ENCODE measurements at places on chromosomes 16 and 17.

GRCh38 chr17:58875261-58875660 lies 119.6 kb downstream of the PPM1E start:
- DNase-seq, result no peak

GRCh38 chr16:58393138-58393504 lies 850 bp downstream of the GINS3 start:
- no peak for DNase-seq

- no peak for DNase-seq
These were observed 41.7 kb upstream of the NF1 start for GRCh38 chr17:31053071-31053470.

- DNase-seq, result no peak
These were observed 363.1 kb upstream of the RBFOX1 start for GRCh38 chr16:6969594-6969993.

DNA sequence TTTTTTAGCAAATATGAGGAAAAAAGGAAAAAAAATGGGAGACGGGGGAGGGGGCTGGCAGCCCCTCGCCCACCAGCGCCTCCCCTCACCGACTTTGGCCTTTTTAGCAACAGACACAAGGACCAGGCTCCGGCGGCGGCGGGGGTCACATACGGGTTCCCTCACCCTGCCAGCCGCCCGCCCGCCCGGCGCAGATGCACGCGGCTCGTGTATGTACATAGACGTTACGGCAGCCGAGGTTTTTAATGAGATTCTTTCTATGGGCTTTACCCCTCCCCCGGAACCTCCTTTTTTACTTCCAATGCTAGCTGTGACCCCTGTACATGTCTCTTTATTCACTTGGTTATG lies 1.2 kb upstream of the TMEM88 start:
- no peak for DNase-seq

DNA sequence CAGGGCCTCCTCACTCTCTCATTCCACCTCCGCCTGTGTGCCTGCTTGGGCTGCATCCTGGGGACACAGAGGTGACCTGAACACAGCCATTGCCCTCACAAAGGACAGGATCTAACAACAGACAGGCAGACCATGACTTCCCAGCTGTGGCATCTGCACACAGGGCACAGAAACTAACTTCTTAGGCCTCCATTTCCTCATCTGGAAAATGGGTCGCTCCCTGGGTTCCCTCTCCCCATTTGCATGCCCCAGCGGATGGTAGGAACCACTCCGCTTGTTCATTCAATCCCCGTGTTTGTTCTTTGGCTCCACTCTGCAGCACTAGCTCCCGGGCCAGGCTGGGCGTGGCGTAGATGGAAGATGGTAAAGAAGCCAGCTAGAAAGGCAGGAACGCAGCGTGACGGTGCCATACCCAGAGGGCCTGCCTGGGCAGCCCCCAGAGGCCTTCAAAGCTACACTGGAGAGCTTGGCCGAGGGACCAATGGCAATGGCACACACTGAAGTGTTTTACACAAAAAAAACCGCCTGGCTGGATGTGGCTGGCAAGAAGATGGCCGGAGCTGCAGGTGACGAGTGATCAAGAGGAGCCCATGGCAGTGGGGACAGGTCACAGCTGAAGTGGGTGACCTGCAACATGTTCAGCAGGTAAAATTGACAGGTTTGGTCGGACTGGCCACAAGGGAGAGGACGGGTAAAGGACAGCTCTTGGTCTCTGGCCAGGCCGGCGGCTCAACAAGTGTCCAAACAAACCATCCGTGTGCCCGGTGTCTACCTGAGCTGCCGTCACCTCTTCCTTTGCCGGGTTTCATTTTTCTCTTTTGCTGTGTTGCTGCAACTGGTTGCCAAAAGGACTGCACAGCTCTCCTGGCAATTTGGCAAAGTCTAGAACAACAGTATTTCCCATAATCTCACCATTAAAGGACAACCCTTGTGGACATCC lies 66.9 kb downstream of the SOCS1 start:
- DNase-seq, result no peak

GRCh38 chr17:27370776-27371175 lies 76.9 kb downstream of the WSB1 start:
- no peak for DNase-seq

- DNase-seq, result no peak
These were observed 10.6 kb upstream of the CPHXL2 start for GRCh38 chr16:75687361-75687760.

- DNase-seq, result no peak
These were observed 153.8 kb downstream of the SOX9 start for GRCh38 chr17:72274614-72275013.

- no peak for DNase-seq
These were observed 27.2 kb downstream of the PLCD3 start for GRCh38 chr17:45104907-45105624.

- DNase-seq, result no peak
These were observed 46.3 kb downstream of the COG7 start for GRCh38 chr16:23406546-23407240.

- no peak for DNase-seq
These were observed 26.1 kb downstream of the FAM222B start for GRCh38 chr17:28816540-28816939.

DNA sequence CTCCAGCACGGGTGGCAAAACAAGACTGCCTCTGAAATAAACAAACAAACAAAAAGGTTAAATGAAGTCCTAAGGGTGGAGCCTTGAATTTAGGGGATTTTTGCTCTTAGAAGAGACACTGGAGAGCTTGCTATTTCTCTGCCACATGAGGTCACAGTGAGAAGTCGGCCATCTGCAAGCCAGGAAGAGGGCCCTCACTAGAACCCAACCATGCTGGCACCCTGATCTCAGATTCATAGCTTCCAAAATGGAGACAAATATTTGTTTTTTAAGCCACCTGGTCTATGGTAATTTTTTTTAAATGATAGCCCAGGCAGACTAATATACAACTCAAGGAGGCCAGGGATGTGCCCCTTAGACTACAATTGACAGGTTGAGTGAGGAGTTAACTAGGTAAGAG lies 255.5 kb downstream of the XYLT1 start:
- no peak for DNase-seq

DNA sequence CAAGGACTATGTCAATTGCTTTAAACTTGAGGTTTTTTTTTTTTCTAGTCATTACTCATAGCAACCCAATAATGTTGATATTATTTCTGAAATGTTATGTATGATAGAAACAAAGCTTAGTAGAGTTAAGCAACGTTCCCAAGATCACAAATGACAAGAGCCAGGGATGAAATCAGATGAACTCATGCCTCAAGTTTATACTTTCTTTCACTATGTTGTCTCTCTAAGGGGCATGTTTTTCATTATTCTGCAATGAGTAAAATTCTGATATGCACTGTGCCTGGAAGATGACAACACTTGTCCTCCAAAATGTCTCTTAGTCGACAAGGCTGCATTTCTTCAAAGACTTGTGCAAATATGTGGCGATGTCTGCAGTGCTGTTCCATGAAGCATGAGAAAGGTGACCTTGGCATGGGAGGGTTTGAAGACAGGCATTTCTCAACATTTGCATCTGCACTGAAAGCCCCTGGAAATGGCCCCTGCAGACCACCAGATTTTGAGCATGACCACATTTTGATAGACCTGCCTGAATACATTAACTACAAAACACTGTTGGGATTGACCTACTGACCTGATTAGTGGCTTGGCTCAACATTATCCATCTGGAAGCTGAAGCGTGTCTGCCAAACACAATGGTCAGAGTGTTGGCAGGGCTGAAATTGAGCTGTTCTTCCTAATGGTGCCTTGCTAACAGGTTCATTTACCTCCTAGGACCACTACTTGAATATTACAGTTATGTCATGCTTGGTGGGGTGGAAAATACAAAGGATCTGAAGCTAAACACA lies 1027.5 kb downstream of the CDH11 start:
- no peak for DNase-seq

- no peak for DNase-seq
These were observed 847.3 kb upstream of the CDH8 start for GRCh38 chr16:62883509-62883908.

GRCh38 chr16:88561485-88562359 lies 8.5 kb upstream of the ZC3H18 start:
- peak; percentile 16 for DNase-seq

DNA sequence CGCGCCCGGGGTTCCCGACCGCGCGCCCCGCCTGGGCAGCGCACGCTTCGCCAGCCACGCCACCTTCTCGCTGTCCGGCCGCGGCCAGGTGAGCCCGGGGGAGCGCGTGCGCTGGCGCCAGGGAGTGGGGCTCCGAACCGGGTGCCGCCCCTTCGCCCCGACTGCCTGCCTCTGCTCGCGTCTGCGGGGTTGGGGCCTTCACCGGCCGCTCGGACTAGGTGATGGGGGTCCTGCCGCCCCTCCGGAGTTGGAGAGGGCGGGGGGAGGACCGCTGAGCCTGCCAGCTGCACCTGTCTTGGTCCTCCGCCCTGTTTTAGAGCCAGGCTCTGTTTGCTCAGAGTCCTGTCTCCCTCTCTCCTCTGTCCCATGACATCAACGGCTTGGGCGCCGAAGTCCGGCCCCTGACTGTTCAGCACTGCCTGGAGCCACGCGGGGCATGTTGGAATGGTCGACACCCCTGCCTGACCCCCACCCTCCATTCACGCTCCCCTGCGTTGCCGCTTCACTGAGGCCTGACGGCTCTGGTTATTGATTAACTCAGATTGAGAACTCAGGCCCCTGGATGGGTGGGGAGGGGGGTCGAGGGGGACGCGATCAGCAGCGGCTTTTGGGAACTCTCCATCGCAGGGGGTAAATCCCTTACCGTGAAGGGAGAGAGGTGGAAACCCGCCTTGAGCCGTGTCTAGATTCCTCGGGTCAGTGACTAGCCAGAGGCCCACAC lies 748 bp downstream of the SMTNL2 start:
- DNase-seq, result no peak

DNA sequence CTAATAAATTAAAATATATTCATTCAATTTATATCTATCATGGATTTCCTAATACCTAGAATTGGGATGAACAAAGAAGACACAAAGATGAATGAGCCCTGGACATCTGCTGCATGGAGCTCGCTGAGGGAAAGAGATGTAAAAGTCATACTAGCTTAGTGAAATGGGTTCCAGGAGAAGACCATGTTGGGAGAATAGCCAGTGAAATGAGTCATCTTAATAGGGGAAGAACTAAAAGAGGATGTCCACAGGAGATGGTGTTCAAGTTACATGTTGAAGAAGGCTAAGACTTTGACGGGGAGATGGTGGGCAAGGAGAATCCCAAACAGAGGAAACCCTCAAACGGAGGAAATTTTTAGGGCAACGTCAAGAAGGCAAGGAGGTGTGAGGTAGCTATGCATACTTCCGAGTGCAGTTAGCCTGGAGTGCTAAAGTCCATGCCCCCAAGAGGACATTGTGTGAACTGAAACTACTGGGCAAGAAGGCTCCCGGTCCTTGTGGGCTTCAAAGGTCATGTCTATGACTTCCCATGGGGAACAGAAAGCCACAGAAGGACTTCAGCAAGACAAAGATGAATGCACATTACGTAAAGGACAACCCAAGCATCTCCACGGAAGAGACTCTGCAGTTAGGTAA lies 220.5 kb upstream of the CDH11 start:
- DNase-seq, result no peak

DNA sequence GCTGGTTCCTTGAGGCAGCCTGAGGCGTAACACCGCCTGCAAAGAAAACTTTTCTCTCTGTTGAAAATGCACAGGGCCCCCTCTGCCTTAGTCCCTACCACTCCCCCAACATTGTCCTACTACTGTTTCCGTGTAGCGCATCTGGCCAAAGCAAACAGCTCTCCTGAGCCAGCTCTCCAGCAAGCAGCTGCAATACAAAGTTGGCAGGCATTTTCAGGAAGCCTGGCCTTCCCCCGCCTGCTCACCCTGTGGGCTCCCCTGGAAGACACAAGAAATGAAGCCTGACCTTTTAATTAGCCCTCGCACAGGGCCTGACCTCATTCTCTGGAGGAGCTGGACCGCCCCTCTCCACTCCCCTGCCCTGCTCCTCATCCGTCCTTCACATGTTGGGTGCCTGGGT lies 66.7 kb downstream of the SOX9 start:
- no peak for DNase-seq

DNA sequence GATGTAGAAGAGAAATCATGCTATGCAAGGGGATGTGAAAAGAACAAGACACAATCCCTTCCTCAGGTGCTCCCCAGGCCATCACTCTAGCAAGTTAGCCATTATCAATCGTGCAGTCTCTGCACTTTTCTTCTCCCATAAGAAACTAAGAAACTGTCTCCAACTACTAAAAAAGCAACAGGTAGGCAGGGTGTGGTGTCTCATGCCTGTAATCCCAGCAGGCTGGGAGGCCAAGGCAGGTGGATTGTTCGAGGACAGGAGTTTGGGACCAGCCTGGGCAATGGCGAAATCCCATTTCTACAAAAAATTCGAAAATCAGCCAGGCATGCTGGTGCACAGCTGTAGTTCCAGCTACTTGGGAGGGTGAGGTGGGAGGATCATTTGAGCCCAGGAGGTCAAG lies 13.8 kb downstream of the PARN start:
- no peak for DNase-seq

DNA sequence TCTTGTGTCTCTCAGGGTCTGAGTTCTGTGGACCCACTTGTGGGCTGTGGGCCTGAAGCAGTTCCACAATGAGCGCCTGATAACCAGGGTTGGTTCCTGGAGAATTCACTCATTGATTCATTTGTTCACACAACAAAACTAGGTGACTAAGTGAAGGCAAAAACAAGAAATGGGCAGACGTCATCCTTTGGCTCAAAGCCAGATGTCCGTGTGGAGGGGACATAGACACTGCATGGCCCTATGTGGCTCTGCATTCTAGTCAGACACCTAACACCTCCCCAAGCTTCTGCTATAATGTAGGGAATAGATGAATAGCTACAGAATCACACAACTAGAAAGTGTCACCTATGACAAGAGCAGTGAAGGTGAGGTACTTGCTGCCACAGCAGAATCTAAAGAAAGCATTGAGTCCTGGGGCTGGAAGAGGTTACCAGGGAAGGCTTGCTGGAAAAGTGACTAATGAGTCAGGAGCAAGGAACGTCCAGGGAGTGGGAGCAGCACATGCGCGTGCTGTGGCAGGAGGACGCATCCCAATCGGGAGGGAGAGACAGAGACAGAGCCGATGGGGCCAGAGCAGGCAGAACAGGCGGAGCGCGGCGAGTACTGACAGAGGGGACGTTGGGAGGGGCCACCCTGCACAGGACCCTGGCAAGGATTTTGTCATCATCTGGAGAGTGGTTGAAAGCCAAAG lies 58.9 kb downstream of the CES1 start:
- DNase-seq, result no peak

GRCh38 chr17:2259769-2260536 lies 43.6 kb downstream of the SMG6 start:
- peak; percentile 19 for DNase-seq
